ENCODE measurements at places on chromosomes 16 and 17.
A peak's percentile ranks its signal among the peaks of the same experiment; 100 is the strongest.

DNA sequence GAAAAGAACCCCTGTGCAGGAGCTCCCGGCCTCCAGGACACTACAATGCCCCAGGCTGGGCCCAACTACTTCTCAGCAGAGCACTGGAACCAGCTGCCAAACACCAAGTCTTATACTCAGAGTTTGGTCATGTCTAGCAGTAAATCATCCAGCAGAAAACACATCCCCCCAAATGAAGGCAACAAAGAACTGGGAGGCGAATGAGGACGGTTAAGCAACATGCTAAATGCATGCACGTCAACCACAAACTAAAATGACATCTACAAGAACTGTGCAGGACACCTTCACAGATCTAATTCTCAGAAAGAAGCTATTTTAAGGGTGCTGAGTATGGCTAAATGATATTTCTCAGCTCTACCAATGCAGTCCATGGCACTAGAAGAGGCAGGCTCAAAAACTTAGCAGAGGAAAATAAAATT is 7.6 kb upstream of the IRX5 start:
- no peak for DNase-seq

DNA sequence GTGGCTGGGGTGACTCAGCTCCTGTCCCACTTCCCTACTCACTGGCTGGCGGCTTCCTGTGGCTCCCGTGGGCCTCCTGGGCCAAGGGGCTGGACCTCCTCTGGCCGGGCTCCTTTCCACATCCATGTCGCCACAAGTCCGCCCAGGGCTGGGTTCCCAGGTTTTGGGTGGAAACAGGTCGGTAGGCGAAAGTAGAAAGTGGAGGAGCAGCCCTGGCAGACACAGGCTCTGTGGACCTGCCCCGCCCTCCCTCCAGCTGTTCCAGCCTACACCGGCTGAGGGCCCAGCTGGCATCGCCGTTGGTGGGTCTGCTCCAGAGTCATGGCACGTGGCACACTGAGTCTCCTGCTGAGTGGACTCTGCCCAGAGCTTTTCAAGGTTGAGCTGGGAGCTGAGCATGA is 28.7 kb downstream of the GSE1 start:
- DNase-seq = no peak

GRCh38 chr16:23420011-23420410 is 33.0 kb downstream of the COG7 start:
- DNase-seq = no peak

- no peak for DNase-seq
Observed at GRCh38 chr17:52751051-52751450, 592.5 kb upstream of the CA10 start.

DNA sequence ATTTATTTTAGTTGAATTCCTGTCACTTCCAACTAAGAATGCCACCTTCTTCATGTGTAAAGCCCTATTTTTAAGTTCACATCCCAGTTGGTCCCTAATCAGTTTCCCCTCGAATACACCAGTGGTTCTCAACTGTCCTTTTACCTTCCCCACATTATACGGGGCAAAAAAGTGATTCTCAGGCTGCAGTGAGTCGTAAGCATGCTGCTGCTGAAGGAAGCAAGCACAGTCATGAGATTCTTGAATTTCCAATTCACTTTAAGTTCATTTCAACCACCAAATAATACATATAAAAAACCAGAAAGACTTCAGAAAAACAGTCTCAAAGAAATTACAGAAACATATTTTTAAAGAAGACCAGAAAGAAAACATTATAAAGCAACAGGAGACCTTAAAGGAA is 47.9 kb downstream of the UBE2G1 start:
- DNase-seq = no peak

DNA sequence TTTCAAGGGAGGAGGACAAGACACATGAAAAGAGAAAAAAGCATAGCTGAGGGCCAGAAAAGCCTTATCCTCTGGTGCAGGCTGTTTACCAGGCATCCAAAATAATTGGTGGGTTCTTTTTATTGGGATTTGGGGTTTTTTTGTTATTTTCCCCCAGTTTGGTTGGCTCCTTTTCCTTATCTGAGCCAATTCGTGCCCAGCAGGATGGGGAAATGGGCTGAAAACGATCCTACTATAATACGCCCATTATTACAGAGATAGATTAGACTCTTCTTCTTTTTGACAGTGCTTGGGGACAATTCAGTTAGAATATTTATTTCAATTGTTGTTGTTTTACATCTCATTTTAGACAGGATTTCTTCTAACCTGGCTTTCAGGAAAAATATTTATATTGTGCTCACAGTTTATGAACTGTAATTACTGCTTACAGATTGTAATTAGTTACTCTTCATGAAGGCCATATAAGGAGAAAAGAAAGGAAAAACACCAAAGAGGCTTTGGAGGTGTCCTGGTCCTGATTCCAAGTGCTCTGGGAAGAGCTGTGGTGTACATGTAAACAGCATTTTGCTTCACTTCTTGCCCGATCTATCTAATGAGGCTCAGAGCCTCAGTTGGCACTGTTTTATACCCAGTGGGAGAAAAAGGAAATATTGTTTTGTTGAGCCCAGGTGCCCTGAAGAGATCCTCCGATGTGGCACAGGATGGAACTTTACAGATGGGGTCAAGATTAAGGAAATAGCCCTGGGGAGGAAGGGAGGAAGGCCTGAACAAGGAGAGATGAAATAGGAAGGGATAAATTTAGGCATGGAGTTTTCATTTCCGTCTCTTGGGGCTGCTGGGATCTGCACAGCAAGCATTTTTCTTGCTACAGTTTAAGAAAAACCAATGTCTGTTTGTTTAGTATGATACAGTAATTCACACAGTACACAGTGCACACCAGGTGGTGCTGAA is 611 bp upstream of the ANKRD40 start:
- DNase-seq = peak; percentile 68

DNA sequence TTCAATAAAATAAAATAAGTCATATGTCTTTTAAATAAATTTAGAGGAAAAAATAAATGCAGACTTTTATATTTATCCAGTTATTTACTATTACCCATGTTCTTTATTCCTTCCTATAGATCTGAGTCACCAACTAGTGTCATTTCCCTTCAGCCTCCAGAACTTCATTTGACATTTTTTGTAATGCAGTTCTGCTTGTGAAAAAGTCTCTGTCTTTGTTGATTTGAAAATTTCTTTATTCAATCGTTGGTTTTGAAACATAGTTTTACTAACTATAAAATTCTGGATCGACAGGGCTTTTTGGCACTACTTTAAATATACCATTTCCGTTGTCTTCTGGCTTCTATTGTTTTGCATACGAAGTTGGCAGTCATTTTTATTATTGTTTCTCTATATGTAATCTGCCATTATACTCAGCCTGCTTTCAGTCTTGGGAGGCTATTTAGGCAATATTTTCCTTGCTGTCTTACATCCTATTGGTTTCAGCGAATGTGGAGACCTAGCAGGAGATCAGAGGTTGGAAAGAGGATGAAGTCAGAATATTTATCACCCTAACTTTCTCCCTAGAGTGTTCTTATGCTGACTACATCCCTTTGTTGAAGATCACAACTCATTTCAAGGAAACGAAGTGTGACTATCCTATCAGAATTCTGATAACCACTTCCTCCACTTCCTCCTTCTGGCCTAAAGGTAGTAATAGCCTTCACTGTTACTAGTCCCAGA is 42.0 kb upstream of the SLC6A2 start:
- no peak for DNase-seq

DNA sequence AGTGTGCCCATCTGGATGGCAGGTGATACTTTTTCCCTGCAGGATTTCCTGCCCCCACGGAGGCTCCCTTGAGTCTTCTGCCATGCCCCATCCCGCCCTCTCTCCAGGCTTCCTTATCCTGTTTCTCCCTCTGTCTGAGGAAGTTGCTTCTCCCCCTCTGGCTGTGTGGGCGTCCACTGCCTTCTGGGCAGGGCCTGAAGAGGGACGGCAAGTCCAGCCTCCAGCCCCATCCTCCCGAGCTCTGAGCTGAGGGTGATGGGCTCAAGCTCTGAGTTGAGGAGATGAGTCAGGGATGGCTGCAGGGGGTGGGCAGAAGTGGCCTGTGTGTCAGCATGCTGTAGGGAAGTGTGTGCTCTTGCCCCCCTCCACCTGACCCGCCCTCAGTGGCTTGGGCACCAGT is 14.2 kb upstream of the RAP1GAP2 start:
- DNase-seq = no peak

DNA sequence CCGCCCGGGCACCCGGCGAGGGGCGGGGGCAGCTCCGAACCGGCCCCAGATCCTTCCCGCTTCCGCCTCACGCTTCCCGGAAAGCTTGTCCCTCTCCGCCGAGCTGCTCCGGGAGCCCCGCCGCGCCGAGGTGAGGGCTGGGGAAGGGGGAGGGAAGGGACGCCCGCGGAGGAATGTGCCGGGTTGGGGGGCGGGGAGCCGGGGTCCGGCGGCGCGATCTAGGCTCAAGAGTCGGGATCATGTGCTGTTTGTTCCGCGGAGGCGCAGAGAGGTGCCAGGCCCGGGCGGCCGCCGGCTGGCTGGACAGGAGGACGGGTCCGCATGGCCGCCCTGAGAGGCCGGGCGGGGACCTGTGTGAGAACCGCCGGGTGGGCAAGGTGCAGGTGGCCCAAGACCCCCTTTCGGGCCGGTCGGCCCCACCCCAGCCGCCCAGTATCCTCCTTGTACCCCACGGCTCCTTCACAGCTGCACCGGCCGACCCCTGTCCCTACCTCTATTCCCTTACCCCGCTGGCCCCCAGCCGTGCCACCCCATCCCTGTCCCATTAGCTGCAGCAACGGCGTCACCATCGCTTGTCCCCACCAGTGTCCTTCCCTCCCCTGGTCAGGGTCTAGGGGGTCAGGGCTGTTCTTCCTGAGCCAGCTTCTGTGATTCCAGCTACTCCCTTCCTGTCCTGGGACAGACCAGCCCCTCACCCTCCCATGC is 429 bp downstream of the KIF1C start:
- DNase-seq = peak; percentile 72

GRCh38 chr16:85326794-85327181 is 214.5 kb upstream of the CIBAR2 start:
- DNase-seq = no peak

GRCh38 chr16:30691907-30692306 is 7.1 kb upstream of the SRCAP start:
- DNase-seq = peak; percentile 84

- no peak for DNase-seq
Observed at GRCh38 chr17:65820811-65821210, 259.4 kb upstream of the AXIN2 start.

DNA sequence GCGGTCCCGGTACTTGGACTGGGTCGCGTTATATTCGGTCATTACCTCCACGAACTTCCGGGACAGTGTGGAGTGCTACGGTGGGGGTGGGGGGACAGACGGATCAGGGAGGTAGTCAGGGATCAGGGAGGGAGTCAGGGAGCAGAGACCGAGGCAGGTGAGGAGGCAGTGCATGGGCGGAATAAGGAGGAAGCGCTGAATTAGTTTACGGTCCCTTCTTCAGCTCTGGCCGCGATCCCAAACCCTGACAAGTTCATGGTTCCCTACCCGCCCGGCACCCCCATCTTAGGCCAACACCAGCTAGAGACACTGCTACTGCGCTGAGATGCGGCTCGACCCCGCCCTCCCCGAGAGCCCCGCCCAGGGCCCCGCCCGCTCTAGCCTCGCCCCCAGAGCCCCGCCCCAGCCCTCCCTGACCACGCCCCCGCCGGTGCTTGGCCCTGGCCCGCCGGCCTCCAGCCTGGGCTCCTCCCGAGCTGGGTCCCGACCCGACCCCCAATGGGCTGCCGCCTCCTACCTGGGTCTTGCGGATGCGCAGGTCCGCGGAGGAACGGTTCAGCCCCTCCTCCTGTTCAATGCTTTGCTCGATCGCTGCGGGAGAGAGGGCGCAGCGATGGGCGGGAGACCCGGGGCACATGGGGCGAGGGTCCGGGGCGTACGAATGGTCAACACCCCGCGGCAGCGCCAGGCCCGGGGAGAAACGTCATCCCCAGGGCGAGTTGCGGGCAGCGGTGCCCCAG is 12.1 kb downstream of the HSD3B7 start:
- DNase-seq = peak; percentile 82

GRCh38 chr16:85755929-85756768 is 5.3 kb upstream of the C16orf74 start:
- DNase-seq = no peak

DNA sequence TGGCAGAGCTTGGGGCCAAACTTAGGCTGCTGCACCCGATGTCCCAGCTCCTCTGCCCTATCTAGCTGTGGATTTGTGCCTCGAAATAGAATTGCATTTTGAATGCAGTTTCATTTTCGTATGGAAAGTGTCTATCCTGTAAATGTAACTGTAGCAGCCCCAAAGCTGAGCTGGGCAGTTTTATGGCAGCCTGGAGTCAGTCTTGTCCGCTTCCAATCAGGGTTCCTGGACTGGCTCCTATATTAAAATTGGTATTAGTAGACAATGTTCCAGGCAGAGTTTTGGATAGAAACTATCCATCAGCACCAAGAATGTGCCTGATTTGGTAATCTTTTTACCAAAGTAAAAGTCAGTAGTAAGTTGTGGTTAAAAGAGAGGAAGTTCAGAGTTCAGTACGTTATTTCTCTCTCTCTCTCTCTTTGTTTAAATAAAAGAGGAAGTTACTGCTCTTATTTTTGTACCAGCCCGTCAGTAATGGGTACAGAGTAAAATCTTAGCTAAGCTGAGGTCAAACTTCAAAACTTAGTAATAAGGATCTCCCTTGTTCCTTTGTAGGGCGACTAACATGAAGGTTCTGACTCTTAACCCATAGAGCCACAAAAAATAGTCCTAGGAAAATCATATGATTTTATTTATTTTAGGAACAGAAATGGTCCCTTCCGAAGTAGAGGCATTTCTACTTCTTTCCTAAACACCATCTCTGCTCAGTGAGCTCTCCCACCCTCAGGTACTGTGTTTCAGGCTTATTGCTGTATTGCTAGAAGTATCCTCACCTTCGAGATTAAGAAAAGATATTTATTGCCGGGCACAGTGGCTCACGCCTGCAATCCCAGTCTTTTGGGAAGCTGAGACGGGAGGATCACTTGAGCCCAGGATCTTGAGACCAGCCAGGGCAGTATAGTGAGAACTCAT is 28.0 kb downstream of the PRKCB start:
- DNase-seq = no peak

- peak; percentile 75 for DNase-seq
Observed at GRCh38 chr17:41967141-41967920, 736 bp downstream of the CNP start.

DNA sequence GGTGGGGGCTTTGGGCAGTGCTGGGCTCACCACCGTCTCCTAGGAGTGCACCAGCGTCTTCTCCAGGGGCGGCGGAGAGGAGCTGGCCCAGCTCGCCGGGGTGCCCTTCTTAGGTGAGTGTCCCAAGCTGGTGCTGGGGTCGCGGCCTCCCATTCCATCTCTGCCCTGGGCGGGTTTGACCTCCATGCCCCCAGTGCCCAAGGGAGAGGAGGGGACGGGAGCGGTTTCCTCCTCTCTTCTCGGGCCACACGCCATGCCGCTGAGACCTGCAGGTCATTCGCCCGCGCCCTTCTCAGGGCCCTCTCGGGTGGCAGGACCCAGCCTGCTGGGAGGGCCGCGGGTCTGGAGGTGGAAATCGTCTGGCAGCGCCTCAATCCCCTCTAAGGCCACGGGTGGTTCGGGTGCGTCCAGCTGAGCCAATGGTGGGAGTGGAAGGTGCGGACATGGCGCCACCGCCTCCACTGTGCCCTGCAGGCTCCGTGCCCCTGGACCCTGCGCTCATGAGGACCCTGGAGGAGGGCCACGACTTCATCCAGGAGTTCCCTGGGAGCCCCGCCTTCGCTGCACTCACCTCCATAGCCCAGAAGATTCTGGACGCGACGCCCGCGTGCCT is 5.3 kb downstream of the IGFALS start:
- no peak for DNase-seq

GRCh38 chr17:38628441-38628840 is 22.7 kb upstream of the SRCIN1 start:
- no peak for DNase-seq

GRCh38 chr16:9258423-9259051 is 167.1 kb downstream of the HAPSTR1 start:
- peak; percentile 49 for DNase-seq
